ENCODE measurements at places on chromosomes 1 and 21.

- no peak for DNase-seq
These were observed 25.1 kb downstream of the CNN3 start for GRCh38 chr1:94901841-94902240.

DNA sequence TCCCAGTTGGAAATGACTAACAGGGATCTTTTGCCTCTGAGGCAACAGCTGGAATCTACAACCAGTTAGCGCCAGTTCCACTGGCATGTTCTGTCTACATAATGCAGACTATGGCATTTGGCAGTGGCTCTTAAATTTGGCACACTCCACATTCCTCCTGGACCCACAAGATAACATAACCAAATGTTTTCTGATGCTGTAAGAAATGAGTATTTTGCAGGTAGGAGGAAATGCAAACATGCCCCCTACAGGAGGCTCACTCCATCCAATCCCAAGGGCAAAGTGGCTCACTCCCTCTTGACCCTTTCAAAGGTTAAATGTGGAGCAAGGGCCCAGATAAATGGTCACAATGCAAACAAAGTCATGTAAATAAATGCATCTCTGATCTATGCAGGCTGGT lies 129.2 kb upstream of the PROX1 start:
- DNase-seq: no peak

DNA sequence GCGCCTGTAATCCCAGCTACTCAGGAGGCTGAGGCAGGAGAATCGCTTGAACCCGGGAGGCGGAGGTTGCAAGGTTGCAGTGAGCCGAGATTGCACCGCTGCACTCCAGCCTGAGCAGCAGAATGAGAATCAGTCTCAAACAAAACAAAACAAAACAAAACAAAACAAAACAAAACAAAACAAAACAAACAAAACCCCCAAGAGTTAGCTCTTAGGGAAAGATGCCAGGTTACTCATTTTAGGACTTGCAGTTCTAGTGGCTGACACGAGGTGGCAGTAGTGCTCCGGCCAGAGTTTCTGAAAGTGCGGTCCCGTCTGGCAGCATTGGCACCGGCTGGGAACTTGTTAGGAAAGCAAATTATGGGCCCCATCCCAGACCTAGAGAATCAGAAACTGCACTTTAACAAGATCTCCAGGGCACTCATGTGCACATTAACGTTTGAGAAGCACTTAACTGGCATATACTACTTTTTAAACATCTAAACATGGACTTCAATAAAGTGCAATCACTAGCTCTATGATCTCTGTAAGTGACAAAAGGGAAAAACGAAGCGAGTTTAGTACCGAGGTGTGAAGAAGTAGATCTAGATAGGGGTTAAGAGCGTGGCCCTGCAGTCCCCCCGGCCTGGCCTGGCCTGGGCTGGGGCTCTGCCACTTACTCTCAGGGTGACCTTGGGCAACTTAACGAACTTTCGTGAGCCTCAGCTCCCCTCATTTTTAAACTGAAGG lies 41.9 kb upstream of the TNFRSF1B start:
- peak; percentile 82 for DNase-seq

GRCh38 chr1:13456904-13457532 lies 46.8 kb downstream of the PRAMEF20 start:
- no peak for DNase-seq

DNA sequence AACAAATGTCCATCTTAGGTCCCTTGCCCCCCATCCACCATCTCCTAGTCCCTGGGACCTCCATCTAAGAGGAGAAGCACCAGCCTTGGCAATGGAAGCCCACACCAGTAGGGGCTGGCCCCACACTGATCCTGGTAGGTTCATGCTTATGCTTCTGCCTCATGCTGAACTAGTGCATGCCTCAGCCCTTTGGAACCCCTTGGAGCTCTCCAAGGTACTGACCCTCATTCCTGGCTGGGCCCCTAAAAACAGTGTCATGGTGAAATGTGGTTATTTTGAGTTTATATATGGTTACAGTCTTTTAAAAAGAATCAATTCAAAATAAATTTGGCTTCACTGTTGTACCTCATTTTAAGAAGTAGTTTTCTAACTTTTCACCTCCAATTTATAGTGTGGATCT lies 108.3 kb downstream of the HIVEP3 start:
- peak; percentile 28 for DNase-seq

DNA sequence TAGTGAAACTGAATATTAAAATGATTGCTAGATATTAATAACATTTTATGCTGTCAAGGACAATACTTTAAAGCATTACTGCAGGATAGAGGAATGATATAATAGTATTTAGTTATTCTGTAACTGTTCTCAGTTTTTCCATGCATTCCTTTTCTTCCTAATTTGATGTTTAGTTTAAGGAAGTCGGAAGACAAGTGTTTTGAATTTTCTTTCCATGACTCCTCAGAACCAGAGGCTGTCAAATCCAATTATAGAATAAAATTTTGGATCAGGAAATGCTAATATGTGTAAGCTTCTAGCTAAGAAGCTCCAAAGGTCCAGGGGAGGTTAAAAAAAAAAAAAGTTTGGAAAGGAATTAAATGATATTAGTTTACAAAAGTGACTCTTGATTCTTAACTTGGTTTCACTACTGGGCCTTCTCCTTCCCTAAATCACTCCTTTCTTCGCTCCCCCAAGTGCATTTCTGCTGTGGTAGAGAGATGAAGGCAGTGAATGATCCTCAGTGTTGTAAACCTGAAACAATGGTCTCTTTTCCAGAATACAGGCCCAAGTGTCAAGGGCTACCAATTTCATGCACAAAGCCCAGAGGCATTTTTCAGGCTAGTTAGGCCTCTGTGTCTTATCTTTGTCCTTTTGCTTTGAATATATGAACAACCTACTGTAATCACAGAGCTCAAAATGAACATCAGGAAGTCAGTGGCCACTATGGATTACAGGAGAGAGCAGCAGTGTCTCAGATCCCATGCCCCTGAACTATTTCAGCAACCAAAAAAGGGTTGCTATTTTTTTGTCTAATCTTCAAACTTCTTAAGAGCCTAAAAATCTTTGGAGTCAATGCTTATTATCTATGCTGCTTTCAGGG lies 6.2 kb downstream of the ADSS2 start:
- DNase-seq: no peak

GRCh38 chr21:37527103-37527502 lies 160.5 kb downstream of the DYRK1A start:
- DNase-seq: no peak

DNA sequence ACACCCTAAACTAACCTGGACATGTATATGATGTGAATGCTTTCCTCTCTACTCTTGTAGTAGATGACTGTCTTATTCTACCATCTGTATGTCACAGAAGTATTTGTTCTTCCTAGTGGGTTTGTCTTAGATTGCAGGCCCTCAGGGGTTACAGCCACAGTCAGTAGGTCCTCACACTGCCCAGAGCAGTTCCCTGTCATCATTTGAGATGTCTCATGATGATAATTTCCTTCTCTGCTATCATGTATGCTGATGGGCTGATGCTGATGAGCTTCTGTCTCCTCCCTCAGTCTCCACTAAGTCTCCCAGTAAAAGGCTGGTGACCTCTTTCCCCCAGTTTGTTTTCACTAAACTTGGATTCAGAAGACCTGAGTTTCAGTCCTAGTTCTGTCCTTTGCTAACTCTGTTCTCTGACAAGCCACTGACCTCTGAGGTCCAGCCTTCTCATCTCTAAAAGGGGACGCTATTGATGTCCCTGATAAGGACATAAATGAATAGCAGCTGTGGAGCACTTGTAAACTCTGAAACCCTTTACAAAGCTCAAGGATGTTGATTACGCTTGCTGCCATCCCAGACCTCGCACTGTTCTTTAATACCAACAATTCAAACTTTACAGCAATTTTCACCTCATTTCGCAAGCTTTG lies 3.1 kb upstream of the ETV3 start:
- DNase-seq: no peak

DNA sequence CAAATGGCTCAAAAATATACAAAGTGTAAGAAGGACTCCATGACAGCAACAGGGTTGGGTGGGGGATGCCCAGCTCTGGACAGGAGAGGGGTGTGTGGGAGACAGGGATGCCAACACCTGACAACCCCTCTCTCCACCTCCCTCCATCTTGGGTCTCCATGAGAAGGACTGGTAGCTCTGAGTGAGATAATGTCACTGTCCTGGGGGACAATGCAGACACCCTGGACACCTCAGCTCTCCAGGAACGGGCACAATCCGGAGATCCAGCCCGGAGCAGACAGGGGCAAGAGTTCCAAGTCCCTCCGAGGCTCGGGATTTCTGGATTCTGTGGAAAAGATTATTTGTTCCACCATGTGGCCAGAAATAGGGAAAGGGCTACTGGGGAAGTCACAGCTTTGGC lies 122.5 kb downstream of the GLIS1 start:
- no peak for DNase-seq

GRCh38 chr1:161082996-161083747 lies 6.2 kb downstream of the NECTIN4 start:
- DNase-seq: no peak

GRCh38 chr1:94026619-94027380 lies 94.1 kb downstream of the ABCA4 start:
- no peak for DNase-seq

DNA sequence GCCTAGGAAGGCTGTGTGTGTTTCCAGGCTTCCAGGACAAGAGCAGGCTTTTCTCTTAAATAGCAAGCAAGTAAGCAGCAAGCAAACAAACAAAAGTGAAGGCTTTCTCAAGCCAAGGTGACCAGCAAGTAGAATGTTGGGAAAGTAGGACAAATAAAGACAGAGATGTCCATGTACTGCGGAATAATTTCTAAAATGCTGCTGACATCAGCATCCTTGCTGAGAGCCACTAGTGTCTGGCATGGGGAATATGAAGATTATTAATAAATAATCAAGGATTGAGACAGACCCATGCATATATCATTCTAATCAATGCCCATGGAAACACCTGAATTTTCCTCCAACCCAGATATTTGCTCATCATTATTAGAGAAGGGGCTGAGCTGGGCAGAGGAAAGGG lies 6.4 kb upstream of the DYRK3 start:
- no peak for DNase-seq

GRCh38 chr1:116172666-116173065 lies 61.5 kb downstream of the MAB21L3 start:
- DNase-seq: no peak

GRCh38 chr1:231913493-231913892 lies 286.9 kb downstream of the DISC1 start:
- DNase-seq: no peak

DNA sequence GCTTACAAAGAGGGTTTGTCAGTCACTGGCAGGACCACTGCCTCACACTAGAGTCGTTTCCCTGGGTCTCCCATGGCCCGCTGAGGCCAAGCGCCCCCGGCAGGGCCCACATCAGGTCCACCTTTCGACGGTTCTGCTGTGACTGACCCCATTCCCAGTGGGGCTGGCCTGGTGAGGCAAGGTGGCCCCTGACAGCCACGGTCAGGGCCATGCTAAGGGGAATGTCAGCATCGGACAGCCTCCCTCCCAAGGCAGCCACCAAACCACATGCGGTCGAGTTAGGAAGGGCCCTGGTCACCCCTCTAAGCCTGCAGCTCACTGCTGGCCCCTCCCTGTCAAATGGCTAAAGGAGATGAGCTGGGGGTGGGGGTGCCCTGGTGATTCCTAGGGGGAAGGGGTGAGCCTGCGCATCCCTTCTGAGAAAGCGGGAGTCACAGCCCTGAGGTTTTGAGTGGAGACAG lies 2.9 kb upstream of the KIF17 start:
- DNase-seq: no peak

DNA sequence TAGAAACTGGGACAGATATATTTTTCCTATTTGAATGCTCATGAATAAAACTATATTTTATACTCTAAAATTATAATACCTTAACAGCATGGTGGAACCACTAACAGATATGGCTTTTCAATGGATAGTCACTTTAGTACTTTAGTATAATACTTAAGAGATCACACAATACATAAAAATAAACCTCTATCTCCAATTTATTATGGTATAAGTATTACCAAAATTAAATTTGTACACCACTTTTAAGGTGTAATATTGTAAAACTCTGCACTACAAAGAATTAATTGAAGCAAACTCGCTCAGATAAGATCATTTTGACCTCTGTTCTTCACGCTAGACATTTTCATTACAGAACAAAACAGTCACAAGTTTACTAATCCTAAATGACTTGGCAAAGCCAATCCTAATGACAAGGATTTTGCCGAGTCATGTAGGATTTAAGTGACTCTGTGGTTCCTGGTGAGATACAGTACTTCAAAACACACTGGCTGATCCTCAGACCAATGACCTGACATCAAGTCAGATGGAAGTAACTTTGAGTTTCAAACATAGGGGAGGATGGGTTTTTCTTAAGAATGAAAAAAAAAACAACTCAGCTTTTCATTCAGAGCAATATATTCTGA lies 200.6 kb downstream of the SMYD3 start:
- DNase-seq: no peak

DNA sequence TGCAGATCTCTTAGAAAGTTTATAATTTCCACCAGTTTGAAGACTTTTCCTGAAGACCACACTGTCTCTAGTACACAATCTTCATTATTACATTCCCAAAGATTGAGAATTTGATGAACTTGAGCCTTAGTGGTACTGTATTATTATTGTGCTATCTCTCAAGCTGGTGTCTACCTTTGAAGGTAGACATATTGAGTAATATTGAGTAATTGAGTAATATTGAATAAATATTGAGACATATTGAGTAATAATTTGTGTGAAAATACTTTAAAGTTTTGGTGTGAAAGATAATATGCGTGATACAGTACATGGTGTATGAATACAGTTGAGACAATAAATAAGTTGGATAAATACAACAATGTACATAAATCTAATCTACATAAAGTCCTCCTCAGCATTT lies 613.1 kb upstream of the ADGRL2 start:
- no peak for DNase-seq

DNA sequence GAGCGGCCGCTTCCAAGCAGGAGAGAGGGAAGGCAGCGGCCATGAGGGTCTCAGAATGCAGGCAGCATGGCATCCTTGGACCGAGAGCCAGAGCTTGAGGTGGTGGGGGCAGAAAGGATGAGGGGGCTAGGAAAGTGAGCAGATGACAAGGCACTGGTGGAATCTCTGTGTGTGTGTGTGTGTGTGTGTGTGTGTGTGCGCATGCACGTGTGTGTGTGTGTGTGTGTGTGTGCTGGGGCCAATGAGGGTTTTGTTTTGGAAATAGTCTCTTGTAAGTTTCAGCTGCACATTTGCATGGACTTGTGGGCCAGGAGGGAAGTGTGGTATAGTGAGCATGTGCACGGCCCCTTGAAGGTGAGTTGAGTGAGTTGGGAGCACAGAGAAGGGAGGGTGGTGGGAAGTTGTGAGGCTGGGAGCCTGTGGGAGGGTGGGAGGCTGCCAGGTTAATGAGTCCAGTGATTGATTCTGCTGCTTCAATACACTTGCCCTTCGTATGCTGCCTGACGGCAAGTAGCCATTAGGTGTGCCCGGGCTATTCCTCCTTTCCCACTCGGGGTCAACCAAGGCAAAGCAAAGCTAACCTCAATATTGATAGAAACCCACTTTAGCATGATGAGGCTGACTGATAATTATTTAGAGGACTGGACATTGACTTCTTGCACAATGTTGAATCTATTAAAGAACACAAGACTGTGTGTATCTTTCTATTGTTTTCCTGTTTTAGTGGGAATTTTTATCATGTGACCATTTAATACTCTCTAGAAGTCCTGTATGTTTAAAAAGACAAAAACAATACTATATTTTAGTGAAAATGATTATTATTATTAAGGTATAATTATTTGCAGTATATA lies 80.3 kb downstream of the PROX1 start:
- DNase-seq: no peak

- no peak for DNase-seq
These were observed 88.0 kb upstream of the CTTNBP2NL start for GRCh38 chr1:112307930-112308591.
